Fibroblast of upper back skin (primary cell): ENCODE measurements at places on chromosomes 13 and 19.

DNA sequence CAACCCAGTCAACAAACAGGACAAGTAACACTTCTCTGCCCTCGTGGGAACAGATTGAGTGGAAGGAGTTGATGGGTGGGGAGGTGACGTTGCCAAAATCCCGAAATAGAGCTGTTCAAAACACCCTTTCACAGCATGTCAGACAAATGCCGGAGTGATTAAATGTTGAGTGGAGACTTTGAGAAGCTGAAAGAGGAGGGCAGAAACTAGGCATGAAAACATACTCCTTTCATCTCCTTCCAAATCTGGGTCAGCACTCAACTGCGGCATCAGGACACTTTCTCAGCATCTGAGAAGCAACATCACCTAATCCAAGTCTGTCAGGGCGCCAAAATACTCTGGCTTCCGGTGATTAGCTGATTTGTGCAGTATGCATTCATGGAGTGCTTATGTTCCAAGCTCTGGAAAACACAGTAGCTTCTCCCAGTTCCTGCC is 51.5 kb upstream of the MRI1 start:
- DNase-seq = no peak

DNA sequence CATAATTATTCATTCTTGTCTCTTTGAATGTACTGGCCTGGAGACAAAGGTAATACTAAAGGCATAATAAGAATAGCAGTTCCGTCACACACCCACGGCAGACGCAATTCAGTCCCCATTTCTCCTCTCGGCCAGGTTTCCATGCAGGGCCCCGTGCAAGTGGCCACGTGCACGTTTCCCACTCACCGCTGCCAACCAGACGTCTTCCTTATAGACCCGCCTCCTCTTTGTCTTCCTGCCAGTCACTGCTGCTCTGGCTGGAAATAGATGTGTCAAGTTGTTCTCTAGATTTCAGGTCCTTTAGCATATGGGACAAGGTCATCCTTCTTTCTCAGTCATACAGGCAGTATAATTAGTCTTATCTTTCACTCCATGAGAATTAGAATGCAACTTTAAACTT is 204.3 kb downstream of the SUCLA2 start:
- DNase-seq = no peak

DNA sequence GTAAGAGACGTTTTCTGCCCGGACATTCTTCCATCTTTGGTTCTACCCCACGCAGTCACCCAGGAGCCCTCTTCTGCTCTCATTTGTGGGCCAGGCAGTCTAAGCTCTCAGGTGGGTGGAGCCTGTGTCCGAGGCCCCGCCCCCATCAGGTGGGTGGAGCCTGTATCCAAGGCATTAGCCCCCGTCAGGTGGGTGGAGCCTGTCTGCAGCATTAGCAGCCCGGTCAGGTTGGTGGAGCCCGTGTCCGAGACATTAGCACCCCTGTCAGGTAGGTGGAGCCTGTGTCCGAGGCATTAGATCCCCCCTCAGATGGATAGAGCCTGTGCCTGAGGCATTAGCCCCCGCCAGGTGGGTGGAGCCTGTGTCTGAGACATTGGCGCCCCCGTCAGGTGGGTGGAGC is 45.5 kb upstream of the C13orf46 start:
- no peak for DNase-seq

DNA sequence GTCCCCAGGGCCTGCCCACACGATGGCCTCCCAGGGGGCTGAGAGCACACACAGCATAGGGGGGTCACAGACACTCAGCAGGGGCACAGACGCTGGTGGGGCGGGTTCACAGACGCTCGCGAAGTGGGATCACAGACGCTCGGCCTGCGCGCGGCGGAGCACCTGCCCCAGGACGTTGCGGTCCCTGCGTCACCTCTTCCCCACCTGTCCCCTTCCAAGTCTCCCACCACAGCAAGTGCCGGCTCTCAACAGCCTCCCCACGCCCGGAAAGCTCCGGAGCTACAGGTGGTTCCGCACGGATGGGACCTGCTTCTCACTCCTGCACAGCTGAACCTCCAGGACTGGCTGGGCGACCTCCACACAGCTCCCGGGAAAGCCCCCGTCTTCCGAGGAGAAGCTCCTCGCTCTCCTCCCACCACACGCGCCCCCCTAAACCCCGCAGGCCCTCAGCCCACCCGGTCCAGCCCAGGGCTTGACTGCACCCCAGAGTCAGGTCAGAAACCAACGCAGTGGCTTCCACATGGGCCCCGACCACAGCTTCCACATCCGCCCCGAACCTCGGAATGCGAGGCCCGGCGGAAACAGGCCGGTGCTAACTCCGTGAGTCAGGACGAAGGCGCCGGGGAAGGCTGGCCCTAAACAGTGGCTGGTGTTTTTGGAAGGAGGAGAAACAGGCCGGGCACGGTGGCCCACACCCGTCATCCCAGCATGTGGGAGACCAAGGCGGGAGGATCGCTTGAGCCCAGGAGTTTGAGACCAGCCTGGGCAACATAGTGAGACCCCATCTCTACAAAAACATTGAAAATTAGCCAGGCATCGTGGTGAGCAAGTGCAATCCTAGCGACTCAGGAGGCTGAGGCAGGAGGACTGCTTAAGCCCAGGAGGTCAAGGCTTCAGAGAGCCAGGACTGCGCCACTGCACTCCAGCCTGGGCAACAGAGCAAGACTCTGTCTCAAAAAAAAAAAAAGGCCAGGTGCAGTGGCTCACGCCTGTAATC is 16.5 kb downstream of the BTBD2 start:
- DNase-seq = no peak

- peak; percentile 50 for DNase-seq
Measured at GRCh38 chr19:16076958-16077611, 790 bp downstream of the TPM4 start.

DNA sequence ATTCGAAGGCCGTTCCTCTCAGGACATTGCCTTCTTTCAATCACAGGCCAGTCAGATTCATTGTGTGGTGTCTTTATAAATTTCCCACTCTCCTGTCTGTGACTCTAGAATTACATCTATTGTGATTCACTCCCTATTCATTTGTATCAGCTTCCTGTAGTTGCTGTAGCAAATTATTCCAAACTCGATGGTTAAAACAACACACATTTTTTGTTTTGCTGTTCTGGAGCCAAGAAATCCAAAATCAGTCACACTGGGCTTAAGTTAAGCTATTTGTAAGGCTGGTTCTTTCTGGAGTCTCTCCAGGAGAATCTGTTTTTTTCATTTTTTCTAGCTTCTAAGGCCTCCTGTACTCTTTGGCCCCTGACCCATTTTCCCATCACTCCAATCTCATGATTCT is 1487.0 kb upstream of the SLC10A2 start:
- DNase-seq = peak; percentile 48

DNA sequence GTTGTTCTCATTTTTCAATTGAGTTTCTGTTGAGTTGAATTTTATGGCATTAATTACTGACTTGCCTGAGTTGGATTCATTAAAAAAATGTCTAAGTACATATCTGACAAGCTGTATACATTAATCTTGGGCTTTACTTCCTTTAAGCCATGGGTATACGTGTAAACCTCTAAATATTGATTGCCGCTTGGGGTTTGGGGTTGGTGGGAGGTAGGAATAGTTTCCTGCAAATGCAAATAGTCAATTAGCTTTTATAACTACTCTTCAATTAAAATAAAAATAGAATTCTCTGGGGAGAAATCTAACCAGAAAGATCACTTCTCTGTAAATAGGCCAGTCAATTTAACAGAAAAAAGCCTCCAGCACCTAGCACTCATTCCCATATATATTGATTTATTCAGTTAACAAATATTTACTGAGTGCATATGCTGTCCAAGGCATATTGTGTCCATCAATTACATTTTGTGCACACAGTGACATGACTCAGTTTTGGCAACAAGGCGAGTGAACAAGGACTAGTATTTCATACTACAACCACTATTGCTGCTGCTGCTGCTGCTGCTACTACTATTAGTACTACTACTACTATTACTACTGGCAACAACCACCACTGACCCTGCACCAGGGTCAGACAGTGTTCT is 306.8 kb downstream of the RFC3 start:
- DNase-seq = no peak

GRCh38 chr19:42206871-42207755 is 10.4 kb downstream of the DEDD2 start:
- peak; percentile 33 for DNase-seq

GRCh38 chr13:103325672-103326071 is 259.5 kb upstream of the SLC10A2 start:
- no peak for DNase-seq

DNA sequence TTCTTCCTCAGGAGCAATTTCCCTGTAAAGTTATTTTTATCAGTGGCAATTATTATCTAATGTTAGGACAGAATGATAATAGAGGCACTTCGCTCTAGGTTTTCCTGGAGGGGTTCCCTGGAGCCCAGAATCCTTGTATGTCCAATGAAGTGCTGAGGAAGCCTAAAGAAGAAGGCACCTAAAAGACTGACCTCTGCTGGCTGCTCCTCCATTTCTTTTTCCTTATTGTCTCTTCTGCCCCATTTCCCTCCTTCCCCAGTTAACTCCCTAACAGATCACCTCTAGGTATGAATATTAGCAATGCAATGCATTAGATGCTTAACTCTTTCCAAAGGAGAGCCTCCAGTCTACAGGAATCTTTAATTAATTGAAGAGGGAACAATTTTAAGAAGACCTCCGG is 985.4 kb downstream of the DIAPH3 start:
- DNase-seq = no peak

- no peak for DNase-seq
Measured at GRCh38 chr13:105118426-105118985, 1417.0 kb downstream of the EFNB2 start.

DNA sequence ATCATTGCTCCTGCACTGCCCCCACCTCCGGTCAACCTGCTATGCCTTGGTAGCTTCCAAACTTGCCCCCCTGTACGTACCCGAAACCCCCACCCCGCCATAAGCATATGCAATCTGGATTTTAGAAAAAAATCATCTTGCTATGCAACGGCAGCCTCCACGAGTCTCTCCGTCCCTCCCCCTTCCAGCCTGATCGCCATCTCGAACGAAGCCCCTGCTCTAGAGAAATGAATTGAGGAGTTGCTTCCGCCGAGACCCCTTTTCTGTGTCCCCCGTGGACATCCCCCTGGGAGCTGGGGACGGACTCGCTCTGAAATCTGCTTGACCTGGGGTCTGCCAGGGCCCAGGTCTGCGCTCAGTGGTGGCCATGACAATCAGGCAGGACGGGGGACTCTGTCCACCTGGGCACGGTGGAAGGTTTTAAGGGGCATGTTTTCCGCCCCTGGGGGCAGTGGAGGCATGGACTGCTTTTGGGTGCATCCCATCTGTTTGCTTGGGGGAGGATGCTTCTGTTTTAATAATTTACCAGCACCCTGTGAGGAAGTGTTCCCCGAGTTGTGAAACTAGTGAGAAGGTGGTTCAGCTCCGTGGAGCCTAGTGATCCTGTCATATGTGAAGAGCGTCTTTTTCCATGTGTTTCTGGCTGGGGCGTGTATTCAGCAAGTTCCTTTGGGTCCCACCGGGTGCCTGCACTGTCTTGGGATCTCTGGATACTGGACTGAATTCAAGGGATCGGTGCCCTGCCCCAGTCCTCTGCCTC is 1.0 kb downstream of the KDM4B start:
- no peak for DNase-seq
